ENCODE measurements at places on chromosomes 16 and 17.
A peak's percentile ranks its signal among the peaks of the same experiment; 100 is the strongest.

DNA sequence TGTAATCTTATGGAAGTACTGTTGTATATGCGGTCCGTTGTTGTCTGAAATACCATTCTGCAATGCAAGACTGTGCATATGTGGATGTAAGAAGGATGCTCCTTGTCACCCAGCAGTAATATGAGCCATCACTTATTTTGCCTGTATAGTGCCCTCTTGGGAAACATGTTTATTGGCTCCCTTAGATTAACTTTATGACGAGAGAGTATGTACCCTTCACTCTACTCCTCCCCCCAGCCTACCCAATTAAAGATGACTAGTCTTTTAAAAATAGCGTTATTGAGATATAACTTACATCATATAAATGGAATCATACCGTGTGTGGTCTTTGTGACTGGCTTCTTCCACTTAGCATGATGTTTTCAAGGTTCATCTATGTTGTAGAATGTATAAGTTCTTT, 33.6 kb downstream of the FTO start:
- DNase-seq: no peak

GRCh38 chr17:66542129-66542966, 239.9 kb downstream of the PRKCA start:
- DNase-seq: peak; percentile 62

GRCh38 chr16:86988920-86989696, 328.1 kb downstream of the C16orf95 start:
- DNase-seq: no peak

GRCh38 chr17:66636111-66636510, 198.8 kb upstream of the CACNG5 start:
- DNase-seq: no peak

DNA sequence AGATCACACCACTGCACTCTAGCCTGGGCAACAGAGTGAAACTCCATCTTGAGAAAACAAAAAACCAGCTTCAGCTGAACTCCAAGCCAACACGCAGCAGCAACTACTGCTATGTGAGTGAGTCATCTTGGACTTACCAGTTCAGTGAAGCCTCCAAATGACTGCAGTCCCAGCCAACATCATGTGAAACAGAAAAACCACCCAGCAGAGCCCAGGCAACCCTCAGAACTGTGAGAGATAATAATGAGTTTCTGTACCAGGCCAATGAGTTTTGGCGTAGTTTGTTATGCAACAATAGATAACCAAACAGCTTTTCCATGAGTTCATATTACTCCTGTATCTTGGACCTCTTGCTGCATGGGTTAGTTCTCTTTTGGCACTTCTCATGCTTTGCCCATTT, 23.3 kb downstream of the PHF12 start:
- no peak for DNase-seq

GRCh38 chr17:83035722-83036121, 43.7 kb upstream of the METRNL start:
- DNase-seq: no peak

GRCh38 chr17:28370035-28370743, at the start of gene VTN:
Gene VTN, minus strand, starts transcription at chr17:28370307. Its CDS starts 104 bp downstream, at chr17:28370203.
- no peak for DNase-seq

DNA sequence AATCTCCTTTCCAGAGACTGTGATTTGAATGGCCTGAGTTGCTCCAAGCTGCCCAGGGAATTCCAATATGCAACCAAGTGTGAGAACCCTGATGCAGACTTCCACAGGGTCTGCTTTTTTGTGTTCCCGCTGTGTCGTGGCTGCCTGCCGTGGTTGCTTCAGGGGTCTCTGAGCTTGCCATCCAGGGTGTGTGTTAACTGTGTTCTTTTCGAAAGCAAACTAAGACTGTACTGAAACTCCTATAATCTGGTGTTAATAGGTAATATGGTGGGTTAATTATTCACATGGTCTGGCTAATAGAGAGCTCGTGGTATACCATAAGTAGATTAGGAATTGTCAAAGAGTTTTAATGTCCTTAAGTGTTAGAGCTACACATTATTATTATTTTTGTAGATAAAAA, 20.7 kb downstream of the UBN1 start:
- no peak for DNase-seq

- no peak for DNase-seq
Observed at GRCh38 chr17:56540836-56541235, 52.7 kb upstream of the NOG start.

- no peak for DNase-seq
Observed at GRCh38 chr16:68086860-68087268, 1.7 kb downstream of the NFATC3 start.

DNA sequence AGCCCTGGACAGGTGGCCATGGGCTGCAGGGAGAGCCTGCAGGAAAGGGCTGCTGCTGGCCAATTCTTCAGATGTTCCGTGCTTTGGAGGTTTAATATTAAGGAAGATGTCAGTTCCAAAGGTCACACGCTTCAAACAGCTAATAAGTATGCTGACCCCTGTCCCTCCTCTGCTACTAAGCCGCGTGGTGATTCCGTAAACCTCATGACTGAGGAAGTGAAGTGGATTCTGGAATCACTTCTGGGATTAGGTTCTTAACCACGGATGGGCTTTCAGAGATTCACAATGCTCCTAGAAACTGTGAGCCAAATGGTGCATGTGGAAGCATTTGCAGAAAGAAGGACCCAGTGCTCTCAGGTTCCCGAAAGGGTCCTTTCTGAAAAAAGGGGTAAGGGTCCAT, 28.5 kb upstream of the ERN1 start:
- no peak for DNase-seq

DNA sequence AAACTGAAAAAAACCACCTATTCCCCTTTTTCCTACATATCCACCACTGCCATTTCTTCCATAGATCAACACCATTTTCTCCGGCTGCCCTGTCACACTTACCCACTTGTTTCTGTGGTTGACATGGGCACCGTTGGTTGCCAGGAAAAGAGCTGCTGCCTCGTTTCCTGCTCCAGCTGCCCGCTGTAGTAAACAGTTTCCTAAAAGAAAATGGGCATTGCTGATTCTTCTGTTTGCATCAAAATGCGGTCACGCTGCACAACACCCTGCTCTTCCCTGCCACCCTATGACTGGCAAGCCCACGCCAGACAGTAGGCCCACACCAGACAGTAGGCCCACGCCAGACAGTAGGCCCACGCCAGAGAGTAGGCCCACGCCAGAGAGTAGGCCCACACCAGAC, 46.3 kb downstream of the CYB5D2 start:
- DNase-seq: no peak

DNA sequence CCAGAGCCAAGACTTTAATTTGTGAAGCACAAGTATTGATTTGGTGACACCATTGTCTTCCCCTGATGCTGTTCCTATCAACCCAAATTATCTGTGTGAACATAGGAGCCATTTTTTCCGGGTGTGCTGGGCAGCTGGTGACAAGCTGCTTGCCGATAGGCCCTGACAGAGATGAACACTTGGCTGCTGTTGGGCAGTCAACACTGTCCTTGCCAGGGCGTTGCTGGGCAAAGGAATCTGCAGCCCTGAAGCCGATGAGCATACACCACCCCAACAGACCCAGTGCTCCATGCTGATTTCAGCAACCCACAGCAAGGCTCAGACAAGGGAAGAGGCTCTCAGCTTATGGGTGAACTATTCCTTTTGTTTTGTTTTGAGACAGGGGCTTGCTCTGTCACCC, 105.4 kb downstream of the YPEL2 start:
- no peak for DNase-seq

DNA sequence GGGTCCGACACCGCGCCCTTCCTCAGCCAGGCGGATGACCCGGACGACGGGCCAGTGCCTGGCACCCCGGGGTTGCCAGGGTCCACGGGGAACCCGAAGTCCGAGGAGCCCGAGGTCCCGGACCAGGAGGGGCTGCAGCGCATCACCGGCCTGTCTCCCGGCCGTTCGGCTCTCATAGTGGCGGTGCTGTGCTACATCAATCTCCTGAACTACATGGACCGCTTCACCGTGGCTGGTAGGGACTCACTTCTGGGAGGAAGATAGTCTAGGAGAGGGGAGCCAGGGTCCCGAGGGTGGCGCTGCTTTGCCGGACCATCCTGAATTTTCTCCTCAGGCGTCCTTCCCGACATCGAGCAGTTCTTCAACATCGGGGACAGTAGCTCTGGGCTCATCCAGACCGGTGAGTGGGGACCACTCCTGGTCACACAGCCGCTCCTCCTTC, 601 bp downstream of the SPNS1 start:
- DNase-seq: no peak

- DNase-seq: no peak
Observed at GRCh38 chr17:35241520-35241919, 1.4 kb upstream of the SLFN5 start.

DNA sequence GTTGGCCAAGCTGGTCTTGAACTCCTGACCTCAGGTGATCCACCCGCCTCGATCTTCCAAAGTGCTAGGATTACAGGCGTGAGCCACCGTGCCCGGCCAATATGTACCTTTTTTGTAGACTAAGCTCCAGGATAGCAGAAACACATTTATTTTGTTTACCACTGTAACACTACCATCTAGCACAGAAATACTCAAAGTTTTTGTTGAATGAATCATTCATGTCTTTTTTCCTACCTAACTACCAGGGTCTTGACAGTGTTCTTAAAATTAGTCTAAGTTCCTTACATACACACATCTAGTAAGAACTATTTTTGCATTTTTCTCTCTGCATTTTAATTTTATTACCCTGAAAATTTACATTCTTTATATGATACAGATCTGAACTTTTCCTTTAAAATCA, 44.4 kb downstream of the AKAP10 start:
- DNase-seq: no peak

- DNase-seq: no peak
Observed at GRCh38 chr16:51719376-51719775, 568.3 kb upstream of the SALL1 start.

DNA sequence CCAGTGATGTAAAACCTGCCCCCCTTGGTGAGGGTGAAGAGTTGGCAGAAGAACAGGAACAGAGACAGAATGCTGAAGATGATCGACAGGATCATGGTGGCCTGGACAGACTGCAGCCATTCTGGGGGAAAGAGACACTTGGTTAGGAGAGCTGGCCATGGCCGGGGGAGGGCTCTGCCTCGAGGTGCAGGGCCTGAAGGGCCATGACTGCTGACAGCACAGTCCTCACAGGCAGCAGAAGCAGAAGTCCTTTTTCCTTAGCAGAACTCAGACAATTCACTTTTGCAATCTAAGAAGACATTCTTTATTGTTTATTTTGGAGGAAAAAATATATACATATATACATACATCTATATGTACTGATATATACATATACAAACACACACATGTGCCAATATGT, 25.6 kb downstream of the PMP22 start:
- no peak for DNase-seq

- DNase-seq: peak; percentile 5
Observed at GRCh38 chr17:29116804-29117753, 63.1 kb downstream of the MYO18A start.

GRCh38 chr16:9068886-9069285, 22.6 kb upstream of the HAPSTR1 start:
- DNase-seq: no peak

GRCh38 chr16:30601966-30602365, 8.2 kb downstream of the ZNF689 start:
- no peak for DNase-seq

DNA sequence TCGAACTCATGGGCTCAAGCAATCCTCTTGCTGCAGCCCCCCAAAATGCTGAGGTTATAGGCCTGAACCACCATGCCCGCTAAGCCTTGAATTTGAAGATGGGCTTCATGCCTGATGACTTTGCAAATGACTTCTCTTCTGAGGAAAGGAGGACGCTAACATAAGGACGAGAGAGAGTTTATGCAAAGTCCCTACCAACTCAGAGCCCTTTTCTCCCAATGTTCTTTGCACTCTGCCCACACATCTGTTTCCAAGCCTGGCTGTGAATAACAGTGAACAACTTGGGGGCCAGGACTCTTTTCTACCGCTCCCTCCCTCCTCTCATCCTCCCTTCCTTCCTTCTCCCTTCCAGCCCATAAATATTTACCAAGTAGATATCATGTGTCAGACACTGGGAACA, 8.5 kb upstream of the NPIPB2 start:
- no peak for DNase-seq

GRCh38 chr17:30203471-30203981, 32.0 kb downstream of the SLC6A4 start:
- no peak for DNase-seq

DNA sequence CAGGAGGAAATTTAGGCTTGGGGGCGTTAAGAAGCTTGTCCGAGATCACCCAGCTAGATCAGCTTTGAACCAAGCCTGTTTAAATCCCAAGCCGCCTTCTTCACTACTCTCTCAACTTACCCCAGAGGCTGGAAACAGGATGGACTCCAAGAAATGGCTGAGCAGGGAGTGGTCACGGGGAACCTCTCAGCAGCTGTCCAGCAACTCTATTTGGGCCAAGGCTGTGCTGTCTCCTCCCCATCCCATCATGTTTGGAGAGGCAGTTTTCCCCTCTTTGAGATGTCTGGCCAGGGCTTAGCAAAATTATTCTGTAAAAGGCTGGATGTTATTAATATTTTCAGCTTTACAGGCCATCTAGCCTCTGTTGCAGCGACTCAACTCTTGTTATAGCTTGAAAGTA, 305.7 kb downstream of the RBFOX1 start:
- no peak for DNase-seq

DNA sequence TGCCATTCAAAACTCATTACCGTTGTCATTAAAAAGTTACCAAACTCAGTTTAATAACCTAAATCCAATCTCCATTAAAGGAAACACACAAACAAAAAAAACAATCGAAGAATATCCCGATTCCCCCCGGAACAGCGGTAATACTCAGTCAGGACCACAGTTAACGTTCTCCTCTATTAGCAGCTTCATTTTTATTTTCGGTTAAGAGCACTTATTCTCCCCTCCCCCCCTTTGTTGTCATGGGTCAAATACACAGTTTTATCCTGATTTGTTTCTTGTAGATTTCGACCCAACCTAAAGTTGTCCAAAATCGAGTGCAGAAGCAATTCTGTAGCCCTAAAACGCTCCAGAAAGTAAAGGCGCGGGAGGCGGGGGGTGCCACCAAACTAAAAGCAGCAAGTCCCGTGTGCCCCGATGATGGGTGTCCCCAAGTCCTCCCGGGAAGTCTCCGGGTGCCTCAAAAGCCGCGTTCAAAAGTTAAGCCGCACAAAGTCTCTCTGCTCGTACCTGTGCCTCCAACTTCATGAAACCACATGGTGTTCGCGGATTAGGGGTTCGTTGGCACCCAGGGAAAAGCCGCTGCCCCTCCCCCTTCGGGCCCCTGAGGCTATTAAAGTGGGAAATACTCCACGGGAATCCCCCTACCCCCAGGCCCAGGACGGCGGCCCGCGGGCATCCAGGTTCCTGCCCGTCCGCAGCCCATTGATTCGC, 996 bp downstream of the SUMO2 start:
- no peak for DNase-seq

- DNase-seq: no peak
Observed at GRCh38 chr16:75811020-75811634, 84.8 kb upstream of the CPHXL start.

GRCh38 chr17:28370744-28371103, 617 bp upstream of the VTN start:
- no peak for DNase-seq

- DNase-seq: no peak
Observed at GRCh38 chr16:50372611-50373344, 4.0 kb upstream of the BRD7 start.

DNA sequence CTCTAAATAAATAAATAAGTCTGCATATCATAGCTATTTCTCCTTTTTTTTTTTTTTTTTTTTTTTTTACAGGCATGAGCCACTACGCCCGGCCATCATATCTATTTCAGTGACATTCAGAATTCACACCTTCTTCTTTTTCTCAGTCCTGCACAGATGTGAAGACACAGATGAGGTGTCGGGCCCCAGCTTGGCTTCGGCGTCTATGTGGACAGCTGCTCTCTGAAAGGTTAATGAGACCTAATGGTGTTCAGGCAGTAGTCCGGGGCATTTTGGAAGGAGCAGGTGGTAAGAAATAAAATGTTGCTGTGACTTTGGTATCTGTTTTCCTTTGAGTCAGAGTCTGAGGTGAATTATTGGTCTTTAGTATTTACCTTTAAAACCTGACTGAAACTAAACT, 23.6 kb downstream of the TANGO6 start:
- no peak for DNase-seq
